Stimulated activated CD4-positive, alpha-beta T cell treated with anti-CD3 and anti-CD28 coated beads, TNF-alpha, amount 100 ng/mL, for 24 hours (primary cell): ENCODE measurements at places on chromosomes 5 and 9.

DNA sequence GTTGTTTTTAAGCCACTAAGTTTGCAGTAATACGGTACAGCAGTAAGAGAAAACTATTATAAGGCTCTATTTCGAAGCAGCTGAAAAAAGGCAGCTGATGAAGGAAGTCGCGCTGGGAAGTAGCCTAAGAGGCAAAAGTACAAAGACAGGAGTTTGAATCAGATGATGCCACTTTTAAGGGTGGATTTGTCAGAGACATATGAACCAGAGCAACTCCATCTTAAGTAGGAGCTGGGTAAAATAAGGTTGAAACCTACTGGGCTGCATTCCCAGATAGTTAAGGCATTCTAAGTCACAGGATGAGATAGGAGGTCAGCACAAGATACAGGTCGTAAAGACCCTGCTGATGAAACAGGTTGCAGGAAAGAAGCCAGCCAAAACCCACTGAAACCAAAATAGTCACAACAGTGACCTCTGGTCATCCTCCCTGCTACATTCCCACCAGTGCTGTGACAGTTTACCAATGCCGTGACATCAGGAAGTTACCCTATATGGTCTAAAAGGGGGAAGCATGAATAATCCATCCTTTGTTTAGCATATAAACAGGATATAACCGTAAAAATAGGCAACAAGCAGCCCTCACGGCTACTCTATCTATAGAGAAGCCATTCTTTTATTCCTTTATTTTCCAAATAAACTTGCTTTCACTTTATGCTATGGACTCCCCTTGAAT, 91.8 kb upstream of the PRSS3 start:
- no peak for DNase-seq

DNA sequence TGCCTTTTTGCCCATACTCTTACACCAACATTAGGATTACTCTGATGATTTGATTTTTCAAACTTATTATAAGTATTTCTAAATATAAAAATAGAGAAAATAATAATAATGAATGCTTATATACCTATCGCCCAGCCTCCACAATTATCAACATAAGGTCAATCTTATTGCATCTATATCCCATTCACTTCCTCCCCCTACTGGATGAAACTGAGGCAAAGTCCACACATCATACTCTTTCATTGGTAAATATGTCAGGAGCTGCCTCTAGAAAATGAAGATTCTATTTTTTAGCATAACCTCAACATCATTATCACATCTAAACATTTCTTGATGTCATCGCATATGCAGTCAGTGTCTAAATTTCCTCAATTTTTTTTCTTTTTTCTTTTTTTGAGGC, 44.3 kb downstream of the SH3RF2 start:
- DNase-seq: no peak

DNA sequence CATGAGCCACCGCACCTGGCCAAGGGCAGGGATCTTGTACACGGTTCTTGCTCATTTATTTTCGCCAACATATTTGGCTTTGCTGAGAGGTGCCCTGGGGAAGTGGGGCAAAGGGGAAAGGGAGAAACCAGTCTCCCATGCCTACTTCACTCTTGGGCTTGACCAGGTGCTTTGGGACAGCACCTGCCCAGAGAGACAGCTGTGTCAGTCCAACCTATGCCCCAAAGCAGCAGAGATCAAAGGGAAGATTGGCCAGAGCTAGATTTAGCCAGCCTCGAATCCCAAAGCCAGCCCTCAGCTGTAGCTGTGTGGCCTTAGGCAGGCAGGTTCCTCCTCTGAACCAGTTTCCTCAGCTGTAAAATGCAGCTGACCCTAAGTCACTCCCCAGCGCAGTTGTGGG, 2.3 kb upstream of the PTGES start:
- no peak for DNase-seq

DNA sequence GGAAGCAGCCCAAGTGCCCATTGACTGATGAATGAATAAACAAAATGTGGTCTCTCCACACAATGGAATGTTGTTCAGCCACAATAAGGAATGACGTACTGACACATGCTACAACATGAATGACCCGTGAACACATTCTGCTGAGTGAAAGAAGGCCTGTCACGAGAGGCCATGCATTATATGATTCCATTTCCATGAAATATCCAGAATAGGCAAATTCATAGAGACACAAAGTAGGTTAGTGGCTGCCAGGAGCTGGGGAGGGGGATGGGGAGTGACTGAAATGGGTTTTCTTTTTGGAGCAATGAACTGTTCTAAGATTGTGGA, 41.4 kb downstream of the BICD2 start:
- DNase-seq: no peak

DNA sequence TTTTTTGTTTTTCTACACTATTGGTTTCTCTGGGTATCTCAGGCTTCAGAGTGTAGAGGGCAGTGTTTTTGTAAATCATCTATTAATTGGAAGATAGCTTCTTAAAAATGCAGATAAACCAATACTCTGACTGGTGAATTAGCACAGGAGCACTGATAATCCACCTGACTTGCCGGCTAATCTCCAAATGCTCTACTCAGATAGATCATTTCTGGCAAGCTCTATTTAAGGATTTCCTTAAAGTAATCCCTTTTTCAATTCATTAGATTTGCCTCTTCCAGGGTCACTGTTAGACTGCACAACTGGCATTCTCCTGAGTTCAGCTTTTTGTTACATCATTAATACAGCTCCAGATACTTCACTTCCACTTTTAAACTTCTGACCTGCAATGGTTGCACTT, 1390.3 kb upstream of the NUDT12 start:
- DNase-seq: no peak
